Bladder microvascular endothelial cell (primary cell): ENCODE measurements at places on chromosomes 16 and 17. TPM values are rescaled to one million over a fixed set of nuclear protein-coding genes. Genes with fewer than 3 reads are reported as not detected.

Gene ABCC11
- total RNA-seq, result not detected in 2 replicates

Gene MEOX1
- total RNA-seq, result 10.7 and 23.4 TPM in 2 replicates

Gene PIRT
- total RNA-seq, result not detected in 2 replicates

Gene NOS2
- total RNA-seq, result 0.88 TPM in 1 of 2 replicates, not detected in the other

Gene TBC1D26
- total RNA-seq, result 0.38 TPM in 1 of 2 replicates, not detected in the other

Gene ADAM11
- total RNA-seq, result under 0.01 and 0.13 TPM in 2 replicates

Gene TBC1D28
- 0.19 TPM in 1 of 2 replicates, not detected in the other for total RNA-seq

Gene GGA3
- total RNA-seq, result 8.1 and 24.9 TPM in 2 replicates

Gene GAST
- total RNA-seq, result not detected in 2 replicates

Gene CA4
- total RNA-seq, result 0.65 and 1.0 TPM in 2 replicates
